ENCODE measurements at places on chromosomes 5 and 9.

- DNase-seq = no peak
Measured at GRCh38 chr9:123999661-124000060, 11.9 kb upstream of the LHX2 start.

GRCh38 chr9:84772511-84772910 lies 103.0 kb downstream of the NTRK2 start:
- no peak for DNase-seq

DNA sequence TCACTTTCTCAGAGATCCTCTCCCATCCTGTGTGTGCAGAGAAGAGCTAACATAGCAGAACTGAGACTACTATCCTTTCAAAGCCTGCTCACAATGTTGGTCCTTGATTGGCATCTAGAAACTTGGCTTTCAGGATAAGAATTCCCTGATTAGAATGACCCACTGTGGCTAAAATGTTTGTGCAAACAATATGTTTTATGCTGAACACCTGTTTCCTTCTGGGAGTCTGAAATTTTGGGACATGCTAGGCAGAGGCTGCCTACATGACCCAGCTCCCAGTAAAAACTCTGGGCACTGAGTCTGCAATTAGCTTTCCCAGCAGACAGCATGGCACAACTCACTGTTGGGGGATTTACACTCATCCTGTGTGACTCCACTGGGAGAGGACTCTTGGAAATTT lies 78.9 kb downstream of the CFAP95 start:
- DNase-seq = no peak

DNA sequence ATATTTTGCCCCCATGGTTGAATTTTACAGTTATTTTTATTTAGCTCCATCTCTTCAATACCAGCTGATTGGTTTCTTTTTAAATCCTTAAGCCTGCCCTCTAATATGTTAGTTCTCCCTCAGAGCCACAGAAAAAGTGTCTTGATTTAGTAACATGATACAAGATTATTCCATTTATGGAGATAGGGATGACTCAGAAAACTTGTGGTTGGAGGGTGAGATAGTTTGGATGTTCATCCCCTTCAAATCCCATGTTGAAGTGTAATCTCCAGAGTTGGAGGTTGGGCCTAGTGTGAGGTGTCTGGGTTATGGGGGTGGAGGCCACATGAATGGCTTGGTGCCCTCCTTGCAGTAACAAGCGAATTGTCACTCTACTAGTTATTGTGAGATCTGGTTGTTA lies 115.7 kb downstream of the FBXO38 start:
- no peak for DNase-seq

- DNase-seq = no peak
Measured at GRCh38 chr5:172896465-172896864, 62.4 kb downstream of the ERGIC1 start.

- DNase-seq = no peak
Measured at GRCh38 chr5:111745075-111745739, 11.8 kb downstream of the NREP start.

DNA sequence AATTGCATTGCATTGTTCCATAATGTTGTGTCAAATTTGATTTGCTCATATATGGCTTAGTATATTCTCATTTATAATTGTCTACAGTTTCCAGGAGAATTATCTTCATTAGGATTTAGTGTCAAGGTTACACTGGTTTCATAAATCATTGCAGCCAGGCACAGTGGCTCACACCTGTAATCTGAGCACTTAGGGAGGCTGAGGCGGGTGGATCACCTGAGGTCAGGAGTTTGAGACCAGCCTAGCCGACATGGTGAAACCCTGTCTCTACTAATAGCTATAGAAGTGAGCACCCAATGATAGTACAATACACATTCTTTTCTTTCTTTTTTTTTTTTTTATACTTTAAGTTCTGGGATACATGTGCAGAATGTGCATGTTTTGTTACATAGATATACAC lies 282.5 kb downstream of the KIAA0825 start:
- no peak for DNase-seq

- DNase-seq = no peak
Measured at GRCh38 chr9:131886826-131887225, 146.9 kb upstream of the RAPGEF1 start.

DNA sequence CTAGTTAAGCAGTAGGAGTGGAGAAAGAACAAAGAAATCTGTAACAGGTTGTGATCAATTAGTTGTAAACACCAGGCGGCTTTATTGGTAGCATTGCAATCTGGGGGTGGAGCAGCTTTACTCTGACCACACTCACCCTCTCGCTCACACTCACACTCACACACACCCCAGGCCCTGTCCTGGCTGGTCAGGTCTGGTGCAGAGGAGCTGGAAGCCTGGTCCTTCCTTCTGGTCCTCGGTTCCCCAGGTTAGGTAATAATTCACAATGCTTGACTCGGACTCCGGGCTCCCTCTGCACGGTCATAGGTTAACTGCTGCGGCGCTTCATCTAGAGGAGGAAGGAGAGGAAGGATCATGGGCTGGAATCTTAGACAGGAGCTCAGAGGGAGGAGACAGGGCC lies 1.6 kb downstream of the CCL19 start:
- DNase-seq = no peak

DNA sequence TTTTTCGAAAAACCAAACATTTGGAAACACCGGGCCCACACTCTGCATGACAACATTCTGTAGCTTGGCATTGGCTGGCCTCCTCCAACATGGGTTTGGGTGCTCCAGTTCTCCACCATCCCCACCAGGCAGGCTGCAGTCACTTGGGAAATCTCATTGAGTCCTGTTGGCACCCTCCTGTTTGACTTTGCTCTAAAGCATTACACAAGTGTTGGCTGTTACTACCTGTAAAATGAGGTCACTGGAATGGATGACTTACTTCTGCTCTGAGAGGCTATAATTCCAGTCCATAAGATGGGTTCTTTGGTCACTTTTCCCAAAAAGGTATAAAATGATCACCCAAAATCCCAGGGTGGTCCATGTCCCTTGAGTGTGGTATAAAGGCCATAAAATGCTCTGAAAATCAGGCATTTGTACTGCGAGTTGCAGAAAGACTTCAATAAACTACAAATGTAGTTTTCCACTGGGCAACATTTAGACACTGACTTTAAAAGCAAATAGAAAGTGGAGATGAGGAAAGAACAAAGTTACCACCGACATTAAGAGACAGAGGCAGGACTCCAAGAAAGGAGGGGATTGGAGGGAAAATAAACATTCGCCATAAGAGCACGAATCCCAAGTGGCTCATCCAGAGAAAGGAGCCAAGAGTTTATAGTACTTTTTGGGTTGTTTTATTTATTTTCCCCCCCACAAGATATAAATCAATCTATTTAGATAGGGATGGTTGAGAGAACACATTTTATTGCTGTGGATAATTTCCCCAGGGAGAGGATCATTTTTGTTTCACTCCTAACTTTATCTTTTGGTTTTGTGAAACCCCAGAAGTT lies 295.1 kb downstream of the TLE1 start:
- peak; percentile 34 for DNase-seq

- DNase-seq = no peak
Measured at GRCh38 chr9:104936291-104936690, 8.3 kb upstream of the ABCA1 start.

- DNase-seq = no peak
Measured at GRCh38 chr5:171371326-171371725, 16.3 kb upstream of the NPM1 start.

DNA sequence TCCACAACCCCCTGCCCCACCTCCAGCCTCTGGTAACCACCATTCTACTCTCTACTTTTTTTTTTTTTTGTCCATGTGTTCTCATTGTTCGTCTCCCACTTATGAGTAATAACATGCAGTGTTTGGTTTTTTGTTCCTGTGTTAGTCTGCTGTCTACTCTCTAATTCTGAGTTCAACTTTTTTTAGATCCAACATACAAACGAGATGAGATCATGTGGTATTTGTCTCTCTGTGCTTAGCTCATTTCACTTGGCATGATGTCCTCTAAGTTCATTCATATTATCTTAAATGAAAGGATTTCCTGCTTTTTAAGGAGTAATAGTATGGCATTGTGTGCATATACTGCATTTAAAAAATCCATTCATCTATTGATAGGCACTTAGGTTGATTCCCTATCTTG lies 130.9 kb downstream of the NMUR2 start:
- no peak for DNase-seq

DNA sequence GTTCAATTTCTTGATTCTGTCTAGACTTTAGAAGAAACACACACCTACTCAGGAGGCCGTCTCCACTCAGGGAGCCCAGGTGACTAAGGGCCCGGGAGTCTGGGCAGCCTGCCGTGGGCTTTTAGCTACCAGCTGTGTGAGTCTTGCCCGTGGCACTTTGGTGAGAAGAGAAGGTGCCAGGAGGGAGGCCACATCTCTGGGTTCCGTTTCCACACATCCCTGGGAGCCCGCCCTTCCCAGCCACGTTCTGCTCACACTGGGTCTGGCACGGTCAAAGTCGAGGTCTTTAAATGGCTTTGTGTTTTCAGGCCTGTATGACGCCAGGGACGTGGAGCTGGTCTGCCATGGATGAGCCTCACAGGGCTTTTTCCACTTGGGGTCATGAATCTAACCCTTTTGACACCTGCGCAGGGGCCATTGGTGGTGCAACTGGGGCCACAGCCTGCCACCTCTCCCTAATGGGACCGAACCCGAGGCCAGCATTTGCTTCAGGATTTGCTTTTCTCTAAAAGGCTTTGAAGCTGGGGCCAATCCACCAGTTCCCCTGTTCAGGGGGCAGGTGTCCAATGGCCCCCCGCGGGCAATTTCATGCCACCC lies 17.2 kb upstream of the FCN2 start:
- DNase-seq = no peak

- no peak for DNase-seq
Measured at GRCh38 chr5:142819825-142820224, 49.6 kb downstream of the ARHGAP26 start.

GRCh38 chr5:153824909-153825308 lies 213.8 kb downstream of the FAM114A2 start:
- DNase-seq = no peak

DNA sequence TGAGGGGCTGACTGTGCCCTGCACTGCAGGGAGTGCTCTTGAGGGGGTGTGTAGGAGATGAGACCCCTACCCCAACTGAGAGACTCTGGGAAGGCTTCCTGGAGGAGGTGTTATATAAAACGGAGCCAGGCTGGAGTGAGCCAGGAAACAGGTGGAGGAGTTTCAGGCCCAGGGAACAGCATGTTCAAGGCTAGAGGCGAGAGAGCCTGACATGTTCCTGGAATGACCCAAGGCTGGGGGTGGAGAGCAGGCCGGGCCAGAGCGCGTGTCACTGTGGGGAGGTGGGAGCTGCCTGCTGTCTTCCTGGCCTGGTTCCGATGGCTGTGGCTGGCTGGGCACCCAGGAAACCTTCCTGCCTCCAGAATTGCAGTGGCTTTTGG lies 48.7 kb downstream of the RXRA start:
- DNase-seq = no peak

- DNase-seq = peak; percentile 29
Measured at GRCh38 chr5:169993485-169993790, 13.1 kb upstream of the INSYN2B start.

- DNase-seq = no peak
Measured at GRCh38 chr5:100709771-100710170, 174.6 kb downstream of the FAM174A start.

GRCh38 chr9:135275571-135276289 lies 188.3 kb downstream of the OLFM1 start:
- DNase-seq = peak; percentile 30

DNA sequence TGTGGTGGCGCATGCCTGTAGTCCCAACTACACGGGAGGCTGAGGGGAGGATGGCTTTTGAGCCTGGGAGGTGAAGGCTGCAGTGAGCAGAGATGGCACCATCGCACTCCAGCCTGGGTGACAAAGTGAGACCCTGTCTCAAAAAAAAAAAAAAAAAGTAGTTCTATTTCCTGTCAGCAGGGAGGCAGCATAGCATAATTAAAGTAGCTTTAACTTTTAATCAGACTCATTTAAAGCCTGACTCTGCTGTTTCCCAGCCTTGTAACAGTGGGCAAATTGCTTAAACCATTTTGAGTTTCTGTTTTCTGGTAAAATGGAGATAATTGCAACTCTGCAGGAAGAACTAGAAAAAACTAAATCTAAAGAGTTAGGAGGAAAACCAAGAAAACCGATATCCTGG lies 31.2 kb downstream of the CNOT6 start:
- no peak for DNase-seq

DNA sequence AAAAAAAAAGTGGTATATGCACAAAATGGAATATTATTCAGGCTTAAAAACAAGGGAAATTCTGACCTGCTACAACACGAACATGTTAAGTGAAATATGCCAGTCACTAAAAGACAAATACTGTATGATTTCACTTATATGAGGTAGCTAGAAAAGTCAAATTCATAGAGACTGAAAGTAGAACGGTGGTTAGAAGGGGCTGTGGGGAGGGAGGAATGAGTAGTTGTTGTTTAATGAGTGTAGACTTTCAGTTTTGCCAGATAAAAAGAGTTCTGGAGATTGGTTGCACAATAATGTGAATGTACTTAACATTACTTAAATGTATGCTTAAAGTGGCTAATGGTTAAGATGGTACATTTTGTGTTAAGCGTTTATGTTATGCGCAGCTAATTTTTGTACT lies 79.5 kb upstream of the IL12B start:
- DNase-seq = no peak

Data from femur (tissue), 1 donor.